ENCODE measurements at places on chromosomes 3 and 15.
A peak's percentile ranks its signal among the peaks of the same experiment; 100 is the strongest.

DNA sequence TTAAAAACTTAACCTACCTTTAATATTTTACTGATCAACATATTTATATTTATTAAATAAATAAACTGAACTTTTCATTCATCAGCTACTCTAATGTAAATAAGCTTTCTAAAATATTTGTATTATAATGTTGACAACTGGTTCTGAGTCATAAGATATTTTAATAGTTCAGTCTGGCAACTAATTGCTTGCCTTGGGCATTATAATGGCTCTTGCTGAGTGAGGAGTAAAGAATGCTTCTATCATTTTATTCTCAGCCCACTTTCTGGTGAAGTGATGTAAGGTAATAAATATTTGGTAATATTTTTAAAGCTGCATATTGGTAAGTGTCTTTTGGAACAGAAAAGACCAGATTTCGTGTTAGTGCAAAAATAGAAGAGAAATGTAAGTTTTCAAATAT lies 81.5 kb downstream of the DIPK2A start:
- DNase-seq = no peak

GRCh38 chr15:78208887-78209645 lies 25.3 kb downstream of the ACSBG1 start:
- DNase-seq = no peak

- DNase-seq = no peak
Observed at GRCh38 chr3:156594219-156594683, 39.3 kb upstream of the SSR3 start.

DNA sequence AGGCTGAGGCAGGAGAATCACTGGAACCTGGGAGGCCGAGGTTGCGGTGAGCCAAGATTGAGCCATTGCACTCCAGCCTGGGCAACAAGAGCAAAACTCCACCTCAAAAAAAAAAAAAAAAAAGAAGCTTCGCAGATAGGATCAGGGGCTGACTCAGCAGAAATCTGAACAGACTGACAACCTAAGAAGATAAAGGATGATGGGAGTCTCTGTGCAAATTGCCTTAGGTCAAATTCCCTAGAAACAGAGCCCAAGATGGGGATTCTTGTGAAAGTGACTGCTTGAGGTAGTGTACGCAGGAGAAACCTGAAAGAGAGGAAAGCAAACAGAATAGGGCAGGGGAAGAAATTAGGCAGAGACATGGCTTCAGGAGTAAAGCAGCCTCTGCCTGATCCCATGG lies 160.8 kb upstream of the LRIG1 start:
- no peak for DNase-seq

DNA sequence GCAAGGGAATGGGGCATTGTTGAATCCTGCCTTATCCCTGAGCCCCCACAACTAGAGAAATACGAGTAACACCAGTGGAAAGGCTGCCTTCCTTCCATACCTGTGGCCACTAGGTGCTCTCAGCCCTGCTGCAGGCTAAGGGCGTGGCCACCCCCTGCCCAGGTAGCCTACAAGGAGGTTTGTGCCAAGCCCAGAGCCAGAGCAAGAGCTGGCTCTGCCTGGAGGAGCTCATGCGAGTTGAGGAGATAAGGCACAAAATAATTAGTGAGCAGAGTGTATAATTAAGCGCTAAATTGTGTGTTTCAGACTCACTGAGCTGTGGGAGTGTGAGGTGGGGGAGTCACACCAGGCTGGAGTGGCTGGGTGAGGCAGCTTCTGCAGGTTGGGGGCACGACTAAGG lies 49.2 kb downstream of the TPRA1 start:
- DNase-seq = no peak

GRCh38 chr3:111749171-111750170 lies 109.6 kb upstream of the PHLDB2 start:
- no peak for DNase-seq

- no peak for DNase-seq
Observed at GRCh38 chr15:39407116-39407515, 173.8 kb upstream of the THBS1 start.

GRCh38 chr3:187567661-187568121 lies 102.5 kb downstream of the SST start:
- DNase-seq = no peak

GRCh38 chr3:81277853-81278252 lies 483.6 kb downstream of the GBE1 start:
- DNase-seq = no peak

GRCh38 chr15:34154725-34155204 lies 52.9 kb downstream of the PGBD4 start:
- DNase-seq = no peak

- no peak for DNase-seq
Observed at GRCh38 chr3:80606073-80606472, 838.3 kb upstream of the ROBO1 start.

- DNase-seq = no peak
Observed at GRCh38 chr3:101936419-101937356, 87.4 kb downstream of the NFKBIZ start.

GRCh38 chr3:183825456-183826161 lies at the start of gene MAP6D1:
MAP6D1 (minus strand) TSS chr3:183825577; CDS start chr3:183825547, 30 bp downstream.
- peak; percentile 18 for DNase-seq

DNA sequence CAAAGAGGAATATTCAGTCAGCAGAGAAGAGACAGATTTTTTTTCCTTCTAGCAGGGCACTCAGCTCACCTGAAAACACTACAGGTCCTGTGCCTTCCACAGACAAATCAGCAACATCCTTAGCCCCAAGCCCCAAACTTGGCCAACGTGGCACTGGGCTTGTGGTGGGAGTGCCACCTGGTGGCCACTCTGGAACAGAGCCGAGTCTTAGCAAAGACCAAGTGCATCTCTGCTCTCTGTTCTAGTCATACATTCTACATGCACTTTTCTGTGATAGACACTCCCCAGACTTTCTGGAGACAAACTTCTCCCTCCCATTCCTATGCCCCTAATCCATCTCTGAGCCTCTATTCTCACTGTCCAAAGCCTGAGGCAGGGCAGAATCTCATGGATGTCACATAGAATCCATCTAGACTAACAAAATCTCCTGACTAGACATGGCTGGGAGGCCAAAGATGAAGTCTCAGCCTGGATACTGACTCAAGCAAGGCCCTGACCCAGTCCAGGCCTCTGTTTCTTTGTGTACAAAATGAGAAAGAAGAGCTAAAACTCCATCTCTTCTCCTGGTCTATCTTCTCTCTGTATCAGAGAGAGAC lies 5.1 kb upstream of the SEMA7A start:
- peak; percentile 65 for DNase-seq

Measured in activated CD4-positive, alpha-beta T cell treated with anti-CD3 and anti-CD28 coated beads for 24 hours (primary cell).